ENCODE measurements at places on chromosomes 12 and 14.

DNA sequence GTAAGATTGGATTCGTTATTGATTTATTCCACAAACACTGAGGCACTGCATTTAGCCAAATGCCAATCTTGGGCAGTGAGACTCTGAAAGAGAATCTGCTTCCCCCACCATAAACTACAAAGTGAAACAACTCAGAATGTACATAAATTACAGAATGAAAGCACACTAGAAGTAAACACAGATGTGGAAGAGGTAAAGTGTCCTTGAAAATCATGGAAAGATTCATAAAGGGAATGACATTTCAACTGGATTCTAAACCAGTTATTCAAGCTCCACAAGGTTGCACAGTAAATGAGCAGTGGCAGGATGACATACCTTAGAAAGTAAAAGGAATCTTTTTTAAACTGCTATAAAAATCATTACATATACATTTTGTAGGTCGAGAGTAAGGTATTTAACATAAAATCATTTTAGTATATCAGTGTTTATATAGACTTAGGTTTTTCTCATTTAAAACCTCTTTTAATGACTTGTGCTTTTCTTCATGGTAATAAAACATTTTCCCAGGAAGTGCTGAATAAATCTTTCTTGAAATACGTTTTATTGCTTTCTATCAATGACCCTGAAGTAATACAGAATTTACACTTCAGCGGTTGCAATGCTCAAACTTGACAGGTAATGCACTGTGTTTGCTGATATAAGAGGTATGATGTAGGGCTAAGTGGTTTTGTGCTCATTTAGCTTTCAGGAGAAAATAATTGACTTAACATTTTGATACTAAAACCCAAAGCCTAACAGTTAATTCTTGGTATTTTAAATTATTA lies 270.6 kb downstream of the NAV3 start:
- no peak for DNase-seq

DNA sequence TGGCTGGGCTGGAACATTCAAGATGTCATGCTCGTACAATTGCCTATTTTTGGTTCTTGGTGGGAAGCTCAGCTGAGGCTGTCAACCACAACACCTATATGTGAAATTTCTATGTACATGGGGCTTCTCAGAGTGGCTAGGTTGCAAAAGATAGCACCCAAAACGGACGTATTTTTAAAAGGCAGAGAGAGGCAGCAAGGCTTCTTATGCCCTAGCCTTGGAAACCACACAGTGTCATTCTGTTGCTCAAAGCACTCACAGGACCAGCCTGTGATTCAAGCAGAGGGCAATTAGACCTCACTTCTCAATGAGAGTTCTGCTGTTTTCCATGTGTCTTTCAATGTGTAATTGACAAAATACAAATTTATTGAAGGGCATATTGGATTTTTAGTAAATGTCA lies 134.0 kb downstream of the GXYLT1 start:
- DNase-seq: no peak

DNA sequence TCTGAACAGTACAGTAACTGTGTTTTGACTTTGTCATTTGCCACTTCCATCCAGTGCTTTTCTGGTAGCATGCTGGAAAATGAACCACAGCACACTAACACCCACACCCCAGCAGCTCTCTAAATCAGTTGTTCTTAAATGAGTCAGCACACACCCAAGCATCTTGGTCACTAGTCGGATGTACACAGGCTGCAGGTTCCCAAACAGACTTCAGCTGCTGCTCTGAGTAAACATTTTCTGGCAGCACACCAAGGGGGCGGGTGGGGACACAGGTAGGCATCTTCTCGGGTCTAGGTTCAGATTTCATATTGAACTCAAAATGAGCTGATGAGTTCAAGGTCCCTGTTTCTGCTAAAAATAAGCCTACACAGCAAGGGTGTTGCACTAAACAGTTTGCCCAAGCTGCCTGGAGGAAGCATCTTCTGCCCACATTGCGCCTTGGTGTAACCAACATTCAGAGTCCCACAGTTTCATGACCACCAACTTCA lies 39.8 kb downstream of the IFNG start:
- DNase-seq: no peak

- DNase-seq: no peak
Observed at GRCh38 chr14:51501746-51502145, 150.0 kb upstream of the FRMD6 start.

- no peak for DNase-seq
Observed at GRCh38 chr12:24135158-24135850, 185.8 kb upstream of the SOX5 start.

GRCh38 chr12:75489187-75489586 lies 8.6 kb downstream of the GLIPR1 start:
- DNase-seq: no peak

DNA sequence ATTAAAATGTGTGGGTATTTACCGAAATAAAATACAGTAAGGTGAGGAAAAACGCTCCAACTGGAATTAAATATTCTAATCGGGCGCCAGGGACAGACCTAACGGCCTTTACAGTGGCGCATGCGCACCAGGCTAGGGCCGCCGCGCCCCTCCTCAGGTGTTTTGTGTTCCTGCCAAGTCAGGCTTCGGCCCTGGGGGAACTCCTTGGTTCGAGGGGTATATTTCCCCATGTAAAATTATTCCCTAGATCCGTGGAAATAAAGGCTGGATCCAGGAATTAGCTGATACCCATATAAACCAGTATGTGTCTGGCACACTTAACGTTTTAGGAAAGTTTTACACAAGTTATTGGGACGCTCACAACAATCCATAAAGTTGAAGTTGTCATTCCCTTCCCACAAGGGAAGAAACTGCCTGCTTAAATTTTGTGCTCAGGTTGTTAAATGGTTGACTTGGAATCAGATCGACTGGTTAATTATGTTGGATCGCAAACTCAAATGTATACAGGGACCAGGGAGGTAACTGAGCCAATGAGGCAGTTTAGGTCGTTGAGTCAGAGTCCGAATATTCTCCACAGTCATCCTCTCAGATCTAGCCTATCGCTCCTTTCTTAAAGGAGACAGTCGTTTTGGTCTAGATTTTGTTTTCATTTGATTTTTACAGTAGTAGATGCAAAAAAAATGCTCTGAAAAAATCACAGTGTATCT lies 621 bp upstream of the ANAPC7 start:
- peak; percentile 34 for DNase-seq

DNA sequence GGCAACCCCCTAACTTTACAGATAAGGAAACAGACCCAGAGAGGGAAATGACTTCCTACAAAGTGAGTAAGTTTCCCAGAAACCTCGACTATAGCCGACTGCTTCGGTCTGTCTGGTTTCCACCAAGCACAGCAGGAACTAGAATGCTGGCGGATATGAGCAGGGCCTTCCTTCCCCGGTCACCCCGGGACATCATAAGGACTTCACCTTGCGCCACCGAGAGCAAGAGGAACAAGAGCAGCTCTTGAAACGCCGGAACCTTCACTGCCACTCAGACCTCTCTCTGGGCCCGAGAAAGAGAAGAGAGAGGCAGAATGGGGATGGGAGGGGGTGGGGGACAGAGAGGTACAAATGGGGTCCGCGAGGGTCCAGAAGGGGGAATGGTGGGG lies 29.4 kb upstream of the GPR68 start:
- DNase-seq: no peak

DNA sequence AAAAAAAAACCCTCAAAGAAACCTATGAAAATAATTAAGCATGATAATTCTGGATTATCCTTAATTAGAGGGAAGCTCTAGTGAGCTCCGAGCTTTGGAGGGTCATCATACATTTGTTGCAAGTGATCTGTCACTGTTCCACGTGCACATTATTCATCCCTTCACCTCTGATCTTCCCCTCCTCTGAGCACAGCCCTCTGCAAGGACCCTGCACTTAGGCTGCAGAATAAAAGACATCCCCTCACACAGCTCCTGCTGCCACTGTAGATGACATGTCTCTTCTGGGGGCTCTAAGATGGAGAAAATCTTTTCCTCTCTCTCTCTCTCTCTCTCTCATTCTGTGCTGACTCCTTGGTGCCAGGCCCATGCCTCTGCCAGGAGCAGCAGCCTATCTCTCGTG lies 300.4 kb downstream of the EGLN3 start:
- no peak for DNase-seq

DNA sequence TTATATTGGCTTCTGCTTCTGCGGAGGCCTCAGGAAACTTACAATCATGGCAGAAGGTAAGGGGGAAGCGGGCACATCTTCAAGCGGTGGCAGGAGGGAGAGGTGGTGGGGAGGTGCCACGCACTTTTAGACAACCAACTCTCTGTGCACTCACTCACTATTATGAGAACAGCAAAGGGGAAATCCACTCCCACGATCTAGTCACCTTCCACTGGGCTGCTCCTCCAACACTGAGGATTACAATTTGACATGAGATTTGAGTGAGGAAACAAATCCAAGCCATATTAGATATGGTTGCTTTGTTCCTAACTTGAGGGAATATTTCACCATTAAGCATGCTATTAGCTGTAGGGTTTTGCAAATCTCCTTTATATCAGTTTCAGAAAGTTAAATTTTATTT lies 80.3 kb downstream of the UNC79 start:
- DNase-seq: no peak

DNA sequence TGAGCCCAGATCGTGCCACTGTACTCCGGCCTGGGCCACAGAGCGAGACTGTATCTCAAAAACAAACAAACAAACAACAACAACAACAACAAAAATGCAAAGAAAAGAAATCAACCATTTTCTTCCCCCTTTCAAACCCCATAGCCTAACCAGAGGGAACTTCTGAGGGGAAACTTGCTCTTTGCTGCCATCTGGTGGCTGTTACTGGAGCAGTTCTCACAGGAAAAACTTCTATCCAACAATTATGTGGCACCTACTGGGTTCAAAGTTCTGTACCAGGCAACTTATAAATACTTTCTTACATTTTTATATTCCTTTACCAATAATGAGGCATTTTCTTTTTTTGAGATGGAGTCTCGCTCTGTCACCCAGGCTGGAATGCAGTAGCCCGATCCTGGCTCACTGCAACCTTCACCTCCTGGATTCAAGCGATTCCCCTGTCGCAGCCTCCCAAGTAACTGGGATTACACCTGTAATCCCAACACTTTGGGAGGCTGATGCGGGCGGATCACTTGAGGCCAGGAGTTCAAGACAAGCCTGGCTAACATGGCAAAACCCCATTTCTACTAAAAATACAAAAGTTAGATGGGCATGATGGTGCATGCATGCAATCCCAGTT lies 50.9 kb upstream of the BICDL1 start:
- peak; percentile 8 for DNase-seq

DNA sequence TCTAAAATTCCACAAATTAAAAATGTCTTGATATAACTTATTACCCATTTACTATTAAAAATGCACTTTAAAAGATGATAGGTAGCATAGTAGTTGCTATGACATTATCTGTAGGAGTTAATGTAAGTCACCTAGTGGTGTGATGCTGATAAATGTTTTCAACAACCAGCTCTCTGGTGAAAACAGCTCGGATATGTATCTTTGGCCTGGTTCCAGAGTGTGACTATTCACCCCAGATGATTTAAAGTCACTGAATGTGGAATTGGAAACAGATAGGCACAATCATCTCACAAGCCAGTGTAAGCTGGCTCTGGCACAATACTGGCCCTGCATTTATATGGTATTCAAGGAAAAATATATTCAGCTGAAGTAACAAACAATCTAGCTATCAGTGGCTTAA lies 9.2 kb upstream of the CCDC196 start:
- DNase-seq: no peak

GRCh38 chr12:65126482-65126881 lies 5.4 kb upstream of the WIF1 start:
- no peak for DNase-seq

- no peak for DNase-seq
Observed at GRCh38 chr14:94237983-94238382, 55.1 kb downstream of the SERPINA10 start.

GRCh38 chr14:35433826-35434225 lies 29.3 kb upstream of the NFKBIA start:
- no peak for DNase-seq

GRCh38 chr12:44184499-44185206 lies 348.8 kb downstream of the TMEM117 start:
- DNase-seq: no peak

DNA sequence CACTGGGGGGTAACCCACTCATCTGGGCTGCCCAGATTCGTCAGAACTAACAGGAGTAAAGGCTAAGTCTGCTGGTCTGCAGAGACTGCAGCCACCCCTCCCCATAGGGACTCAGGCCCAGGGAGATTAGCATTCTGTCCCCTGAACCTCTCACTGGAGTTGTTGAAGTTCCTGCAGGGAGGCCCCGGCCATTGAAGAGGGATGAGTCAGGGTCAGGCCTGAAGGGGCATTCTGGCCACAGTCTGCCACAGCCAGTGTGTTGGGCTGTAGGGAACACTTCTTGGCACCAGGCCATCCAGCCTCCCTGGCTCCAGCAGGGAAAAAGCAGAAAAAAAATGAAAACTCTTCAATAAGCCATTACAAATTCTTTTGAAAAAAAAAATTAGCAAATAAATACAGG lies 35.3 kb downstream of the KLRK1 start:
- no peak for DNase-seq

DNA sequence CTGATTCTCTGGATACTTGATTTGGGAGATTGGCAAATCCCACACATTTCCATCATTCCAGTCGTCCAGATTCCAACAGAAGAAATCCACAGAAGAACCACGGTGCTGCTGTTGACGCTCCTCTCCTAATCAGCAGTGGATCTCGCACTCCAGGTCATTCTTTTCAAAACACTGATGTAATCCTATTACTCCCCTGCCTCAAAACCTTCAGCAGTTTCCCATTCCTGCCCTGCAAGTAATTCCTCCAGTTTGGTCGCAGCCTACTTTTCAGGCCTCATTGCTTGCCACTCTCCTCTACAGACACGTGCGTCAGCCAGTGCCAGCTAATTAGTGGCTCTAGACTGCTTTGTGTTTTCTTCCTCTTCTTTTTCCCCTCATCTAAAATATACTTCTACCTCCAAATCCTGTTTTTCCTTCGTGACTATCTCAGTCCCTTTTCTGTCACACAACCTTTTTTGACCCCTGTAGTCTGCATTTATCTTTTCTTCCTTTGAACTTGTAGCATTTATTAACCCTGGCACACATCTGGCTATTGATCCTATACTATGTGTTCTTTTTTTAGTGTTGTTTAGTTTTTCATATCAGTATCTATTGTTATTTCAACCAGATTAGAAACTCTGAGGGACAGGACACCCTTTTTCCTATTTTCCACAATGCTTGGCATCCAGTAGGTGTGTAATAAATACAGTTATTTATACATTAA lies 36.8 kb downstream of the PRORP start:
- no peak for DNase-seq

GRCh38 chr14:61381553-61381952 lies 60.2 kb downstream of the PRKCH start:
- DNase-seq: no peak

GRCh38 chr14:54902521-54903420 lies at the start of gene GCH1:
Gene GCH1 (minus strand): TSS chr14:54902826. CDS start chr14:54902663, 163 bp downstream.
- DNase-seq: no peak

GRCh38 chr14:100538351-100539002 lies 48.7 kb downstream of the BEGAIN start:
- no peak for DNase-seq

- no peak for DNase-seq
Observed at GRCh38 chr14:65012353-65012752, 25.7 kb downstream of the FNTB start.

Measured in fibroblast of skin of left biceps (primary cell).